ENCODE measurements at places on chromosomes 1 and 21.

GRCh38 chr1:44660176-44660575, 14.1 kb downstream of the TMEM53 start:
- no peak for DNase-seq

DNA sequence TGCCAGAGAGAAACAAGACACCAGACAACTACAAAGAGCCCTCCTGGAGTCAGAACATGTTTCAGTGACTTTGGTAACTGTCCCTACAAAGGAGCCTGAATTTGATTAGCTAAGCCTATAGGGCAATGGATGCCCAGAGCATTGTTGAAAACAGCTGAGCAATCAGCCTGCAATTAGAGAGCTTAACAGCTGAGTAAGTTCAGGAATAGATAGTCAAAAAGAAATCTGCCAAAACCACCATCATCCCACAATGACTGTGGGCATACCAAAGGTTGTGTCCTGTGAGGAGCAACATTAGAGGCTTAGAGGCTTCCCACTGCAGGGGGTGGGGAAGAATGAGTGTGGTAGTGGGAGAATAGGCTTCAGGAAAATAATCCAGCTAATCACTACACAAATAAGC, 32.1 kb downstream of the SH3BP5L start:
- no peak for DNase-seq

GRCh38 chr1:42958488-42959319, at the start of gene SLC2A1:
Gene SLC2A1, minus strand, starts transcription at chr1:42958868. Its CDS starts 217 bp downstream, at chr1:42958651.
- peak; percentile 98 for DNase-seq

DNA sequence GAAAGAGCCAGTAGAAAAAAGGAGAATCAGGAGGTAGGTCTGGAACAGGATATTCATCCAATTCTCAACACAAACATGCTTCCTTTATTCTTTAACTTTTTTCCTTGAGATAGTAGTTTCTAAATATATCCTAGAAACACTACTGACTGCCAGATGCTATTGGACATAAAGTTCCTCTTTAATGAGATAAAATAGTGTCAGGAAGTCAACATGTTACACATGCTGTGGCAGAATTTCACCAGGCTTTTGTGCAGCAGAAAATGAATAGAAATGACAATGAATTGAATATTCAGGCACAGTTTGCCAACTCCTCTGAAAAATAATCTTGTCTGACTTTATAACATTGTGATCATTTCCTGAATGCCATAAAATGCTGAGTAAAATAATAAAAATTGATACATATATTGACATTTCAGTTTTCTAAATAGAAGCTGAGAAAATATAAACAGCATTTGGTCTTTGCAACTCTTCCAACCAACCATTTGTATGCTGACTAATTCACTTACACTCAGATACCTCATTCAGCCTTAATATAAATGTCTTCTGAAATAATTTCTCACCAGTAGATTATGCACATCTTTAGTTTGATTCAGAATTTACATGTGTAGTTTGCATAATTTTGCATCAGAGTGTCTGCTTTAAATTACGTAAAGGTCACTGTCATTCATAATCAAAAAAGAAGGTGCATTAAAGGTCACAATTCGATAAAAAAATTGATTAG, 486.1 kb upstream of the ADGRL2 start:
- DNase-seq = no peak

- DNase-seq = peak; percentile 23
Measured at GRCh38 chr1:231241750-231242149, 738 bp downstream of the GNPAT start.

GRCh38 chr1:59999746-60000145, 73.2 kb upstream of the CYP2J2 start:
- no peak for DNase-seq

- DNase-seq = peak; percentile 31
Measured at GRCh38 chr1:115669002-115669673, 27.4 kb downstream of the VANGL1 start.

- DNase-seq = no peak
Measured at GRCh38 chr1:203270448-203270847, 34.9 kb upstream of the BTG2 start.

- no peak for DNase-seq
Measured at GRCh38 chr1:214018386-214019268, 30.9 kb downstream of the PROX1 start.

- no peak for DNase-seq
Measured at GRCh38 chr1:67018574-67018973, 35.4 kb downstream of the SLC35D1 start.

DNA sequence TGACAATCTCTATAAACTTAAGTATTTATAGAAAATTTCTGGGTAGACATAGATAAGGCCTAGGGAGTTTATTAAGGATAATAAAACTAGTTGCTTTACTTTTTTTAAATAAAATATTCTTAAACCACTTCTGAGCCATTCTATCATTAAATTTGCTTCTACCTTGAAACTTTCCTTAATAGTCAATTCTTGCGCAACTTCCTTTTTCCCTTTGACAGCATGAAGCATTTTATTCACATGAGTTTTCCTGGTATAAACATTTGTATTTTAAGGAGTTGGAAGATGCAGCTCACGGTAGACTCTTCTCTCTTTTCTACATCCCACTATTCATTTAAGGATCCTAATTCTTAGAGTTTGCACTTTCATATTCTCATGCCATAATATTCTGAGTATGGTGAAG, 75.8 kb upstream of the DPH5 start:
- no peak for DNase-seq

GRCh38 chr1:63817152-63817667, 43.4 kb downstream of the ROR1 start:
- no peak for DNase-seq

- no peak for DNase-seq
Measured at GRCh38 chr1:227004796-227005195, 64.7 kb downstream of the COQ8A start.

GRCh38 chr1:240116831-240117769, 25.4 kb downstream of the FMN2 start:
- DNase-seq = no peak

- no peak for DNase-seq
Measured at GRCh38 chr1:171610385-171610784, 11.7 kb upstream of the MYOCOS start.

DNA sequence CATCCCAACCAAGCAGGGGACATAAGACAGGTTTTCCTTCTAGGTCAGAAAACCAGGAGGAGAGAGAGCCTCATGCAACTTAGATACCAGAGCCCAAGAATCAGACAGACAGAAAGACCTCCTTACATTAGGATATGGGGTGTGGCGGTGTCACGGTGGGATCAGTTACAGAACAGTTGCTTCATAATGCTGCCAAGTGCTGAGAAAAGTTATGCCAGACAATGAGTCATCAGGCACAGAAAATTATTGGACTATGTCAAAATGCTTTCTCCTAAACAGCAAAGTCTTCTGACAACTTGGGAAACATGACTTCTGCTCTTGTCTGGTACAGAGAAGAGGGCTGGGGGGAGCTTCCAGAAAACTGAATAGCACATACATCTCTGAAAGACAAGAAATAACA, 1120.2 kb upstream of the TMPRSS15 start:
- no peak for DNase-seq

- DNase-seq = no peak
Measured at GRCh38 chr1:209155546-209155945, 428.0 kb upstream of the CAMK1G start.

- peak; percentile 18 for DNase-seq
Measured at GRCh38 chr1:210360852-210361477, 32.3 kb downstream of the HHAT start.

- DNase-seq = no peak
Measured at GRCh38 chr1:91746728-91747338, 139.1 kb downstream of the TGFBR3 start.

DNA sequence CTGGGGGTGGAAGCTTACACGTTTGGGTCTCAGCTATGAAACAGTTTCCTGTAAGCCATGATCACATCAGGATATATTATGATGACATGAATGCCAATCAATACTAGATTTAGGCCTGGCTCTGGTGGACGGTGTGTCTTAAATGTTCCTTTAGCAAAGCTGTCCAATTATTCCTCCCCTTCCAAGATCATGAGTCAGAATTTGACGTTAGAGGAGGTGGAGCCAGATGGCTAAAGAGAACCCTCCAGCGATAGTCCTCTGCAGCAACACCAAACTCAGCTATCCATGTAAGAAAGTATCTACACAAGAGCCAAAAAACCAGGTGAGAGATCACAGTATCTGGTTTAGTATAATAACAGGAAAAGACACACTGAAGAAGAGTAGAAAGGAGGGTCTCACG, 47.8 kb downstream of the PACC1 start:
- DNase-seq = no peak

- no peak for DNase-seq
Measured at GRCh38 chr1:170377896-170378634, 153.9 kb upstream of the GORAB start.

DNA sequence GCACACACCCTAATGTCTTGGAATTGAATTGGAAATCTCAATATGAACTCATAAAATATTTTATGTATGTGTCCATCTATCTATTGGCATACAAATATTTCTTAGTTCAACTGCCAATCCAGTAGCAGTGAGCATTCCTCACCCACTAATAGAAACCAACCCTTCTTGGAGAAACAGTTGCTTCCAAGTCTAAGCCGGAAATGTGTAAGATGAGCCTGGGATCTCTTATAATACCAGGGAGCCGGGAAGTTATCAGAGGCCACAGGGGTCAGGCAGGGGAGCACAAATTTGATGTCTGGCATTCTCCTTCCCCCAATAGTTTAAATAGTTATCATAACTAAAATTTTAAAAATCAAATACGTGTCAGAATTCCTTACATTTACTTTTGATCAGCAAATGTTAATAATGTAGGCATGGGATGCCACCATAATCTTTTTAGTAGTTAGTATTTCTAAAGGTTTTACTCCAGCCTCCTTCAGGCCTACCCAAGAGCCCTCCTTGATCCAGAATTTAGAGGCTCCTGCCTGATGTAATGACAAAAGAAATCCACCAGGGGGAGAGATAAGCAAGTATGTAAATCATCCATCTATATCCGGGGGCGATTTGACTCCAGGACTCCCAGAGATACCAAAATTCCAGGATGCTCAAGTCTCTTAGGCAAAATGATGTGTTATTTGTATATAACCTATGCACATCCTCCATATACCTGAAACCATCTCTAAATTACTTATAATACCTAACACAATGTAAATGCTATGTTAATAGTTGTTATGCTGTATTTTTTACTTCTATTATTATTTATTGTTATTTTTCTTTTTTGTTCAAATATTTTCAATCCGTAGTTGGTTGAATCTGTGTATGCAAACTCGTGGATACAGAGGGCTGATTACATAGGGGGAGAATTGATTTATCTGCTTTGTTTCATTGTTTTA, 218.7 kb upstream of the COA6 start:
- DNase-seq = peak; percentile 75

DNA sequence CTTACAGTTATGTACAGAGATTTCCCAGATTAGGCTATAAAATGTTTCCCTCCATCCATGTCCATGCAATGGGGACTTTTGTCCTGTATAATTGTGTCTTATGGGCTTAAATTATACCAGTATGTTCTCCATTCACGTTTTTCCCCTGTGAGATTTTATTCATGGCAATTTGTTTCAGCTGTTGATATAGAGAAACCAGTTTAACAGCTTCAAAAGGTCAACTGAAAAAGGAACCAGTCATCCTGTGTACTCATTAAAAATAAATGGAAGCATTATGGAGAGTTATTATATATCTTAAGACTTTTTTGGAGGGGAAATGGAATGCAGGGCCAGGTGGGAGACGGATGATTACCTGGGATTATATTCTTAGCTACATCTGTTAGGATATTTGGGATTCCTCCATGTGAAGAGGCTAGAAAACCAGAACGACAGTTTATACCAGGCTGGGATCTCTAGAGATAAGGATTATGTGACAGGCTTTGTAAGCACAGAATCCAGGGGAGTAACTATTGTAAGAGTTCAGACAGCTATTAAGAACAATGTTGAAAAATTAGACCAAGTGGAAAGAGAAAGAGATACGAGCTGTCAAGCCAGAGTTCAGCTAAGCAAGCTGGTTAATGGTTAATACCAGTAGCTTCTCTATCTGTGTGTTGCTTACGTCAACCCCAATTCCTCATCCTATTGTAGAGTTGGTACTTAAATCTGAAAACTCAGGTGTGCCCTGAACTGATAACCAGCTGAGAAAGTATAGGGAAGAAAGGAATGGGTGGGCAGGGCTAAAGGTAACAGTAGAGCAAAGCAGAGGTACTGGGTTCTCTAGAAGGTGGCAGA, 12.4 kb upstream of the ZNF697 start:
- DNase-seq = no peak

GRCh38 chr1:83990734-83991133, 8.2 kb downstream of the TTLL7 start:
- DNase-seq = no peak

DNA sequence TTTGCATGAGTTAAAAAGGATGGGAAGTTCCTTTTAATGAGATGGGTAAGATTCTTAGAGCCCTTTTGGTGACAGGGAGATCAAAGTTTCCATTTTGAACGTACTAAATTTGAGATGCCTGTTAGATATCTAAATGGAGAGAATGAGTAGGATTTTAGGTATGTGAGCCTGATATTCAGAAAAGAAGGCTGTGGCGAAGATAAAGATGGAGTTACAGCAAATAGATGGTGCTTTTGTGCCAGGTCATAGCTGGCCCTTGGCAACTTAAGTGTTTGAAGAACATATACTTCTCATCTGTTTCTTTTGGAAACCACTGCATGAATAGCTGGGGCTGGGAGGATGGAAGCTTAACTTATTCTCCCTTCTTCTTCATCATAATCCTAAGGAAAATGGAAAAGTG, 282.5 kb downstream of the PTBP2 start:
- DNase-seq = no peak

- no peak for DNase-seq
Measured at GRCh38 chr1:3892748-3893147, 7.3 kb downstream of the C1orf174 start.

All from CD4-positive, CD25-positive, alpha-beta regulatory T cell (primary cell).